Adrenal gland (tissue), 19 donors: ENCODE measurements at places on chromosomes 4 and X. TPM values are rescaled to one million over a fixed set of nuclear protein-coding genes. Genes with fewer than 3 reads are reported as not detected.

Gene ADH1A
- total RNA-seq: 1.5 TPM

- H3K4me3 ChIP-seq: no peak overlapping the region
- H3K4me1 ChIP-seq: no peaks in the 10 kb centered on the region
- H3K36me3 ChIP-seq: no peaks in the 10 kb centered on the region
- no peak overlapping the region for H3K27ac ChIP-seq
- no peak for DNase-seq
- no peaks in the 10 kb centered on the region for H3K27me3 ChIP-seq
Observed at GRCh38 chr4:153439831-153440230, 26.3 kb upstream of the TMEM131L start.

DNA sequence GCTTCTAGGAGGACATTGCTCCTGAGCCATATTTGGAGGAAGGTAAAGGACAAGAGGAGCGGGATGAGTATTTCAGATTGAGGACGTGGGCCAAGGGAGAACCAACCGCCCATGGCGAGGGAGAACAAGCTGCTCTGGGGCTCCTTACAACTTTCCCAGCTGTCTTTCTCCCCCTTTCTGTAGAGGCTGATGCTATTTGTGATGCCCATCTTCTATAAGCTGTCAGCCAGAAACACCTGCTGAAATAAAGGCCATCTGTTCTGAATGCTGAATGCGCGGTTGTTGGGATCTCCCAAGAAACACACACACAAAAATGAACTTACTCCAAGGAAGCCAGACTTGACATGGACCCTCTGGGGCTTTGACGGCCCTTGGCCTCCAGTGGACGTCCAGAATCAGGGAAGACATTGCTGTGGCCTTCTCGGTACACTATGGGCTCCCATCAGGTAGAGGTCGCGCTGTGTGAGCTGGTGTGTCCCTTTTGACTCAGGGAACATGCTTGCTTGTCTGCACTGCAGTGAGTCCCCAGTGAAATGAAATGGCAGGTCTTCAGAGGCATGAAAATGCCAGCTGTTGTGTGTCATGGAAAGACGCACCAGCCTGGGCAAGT is 30.9 kb downstream of the RWDD4 start:
- no peak overlapping the region for H3K4me3 ChIP-seq
- H3K27ac ChIP-seq: no peak overlapping the region
- H3K4me1 ChIP-seq: no peaks in the 10 kb centered on the region
- no peaks in the 10 kb centered on the region for H3K27me3 ChIP-seq

DNA sequence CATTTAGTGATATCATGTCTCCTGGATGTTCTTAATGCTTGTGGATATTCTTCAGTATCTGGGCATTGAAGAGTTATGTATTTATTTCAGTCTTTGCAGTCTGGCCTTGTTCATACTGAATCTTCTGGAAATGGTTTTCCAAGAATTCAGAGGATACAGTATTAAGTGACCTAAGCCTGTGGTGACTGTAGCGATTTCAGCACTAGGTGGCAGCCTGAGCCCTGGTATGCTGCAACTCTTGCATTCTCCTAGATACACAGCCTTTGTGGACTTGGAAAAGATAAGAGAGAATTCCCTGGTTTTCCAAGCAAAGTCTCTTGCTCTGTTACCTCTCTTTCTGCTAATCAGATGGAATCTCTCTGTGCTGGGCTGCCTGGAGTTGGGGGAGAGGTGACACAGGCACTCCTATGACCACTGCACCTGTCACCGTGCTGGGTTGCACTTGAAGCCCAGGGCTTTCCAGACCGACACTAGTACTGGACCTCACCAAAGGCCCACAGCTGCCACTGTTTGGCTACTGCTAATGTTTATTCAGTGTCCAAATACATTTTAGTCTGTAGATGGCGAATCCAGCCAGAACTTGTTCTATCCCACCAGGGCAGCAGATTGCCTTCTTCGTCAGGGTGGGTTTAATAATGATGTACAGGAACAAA is 19.3 kb upstream of the SPIN2A start:
- no peak overlapping the region for H3K4me3 ChIP-seq
- no peak overlapping the region for H3K27ac ChIP-seq
- no peaks in the 10 kb centered on the region for H3K36me3 ChIP-seq
- H3K4me1 ChIP-seq: no peaks in the 10 kb centered on the region
- DNase-seq: peak; percentile 49
- no peaks in the 10 kb centered on the region for H3K27me3 ChIP-seq

Gene FDCSP
- total RNA-seq: not detected

DNA sequence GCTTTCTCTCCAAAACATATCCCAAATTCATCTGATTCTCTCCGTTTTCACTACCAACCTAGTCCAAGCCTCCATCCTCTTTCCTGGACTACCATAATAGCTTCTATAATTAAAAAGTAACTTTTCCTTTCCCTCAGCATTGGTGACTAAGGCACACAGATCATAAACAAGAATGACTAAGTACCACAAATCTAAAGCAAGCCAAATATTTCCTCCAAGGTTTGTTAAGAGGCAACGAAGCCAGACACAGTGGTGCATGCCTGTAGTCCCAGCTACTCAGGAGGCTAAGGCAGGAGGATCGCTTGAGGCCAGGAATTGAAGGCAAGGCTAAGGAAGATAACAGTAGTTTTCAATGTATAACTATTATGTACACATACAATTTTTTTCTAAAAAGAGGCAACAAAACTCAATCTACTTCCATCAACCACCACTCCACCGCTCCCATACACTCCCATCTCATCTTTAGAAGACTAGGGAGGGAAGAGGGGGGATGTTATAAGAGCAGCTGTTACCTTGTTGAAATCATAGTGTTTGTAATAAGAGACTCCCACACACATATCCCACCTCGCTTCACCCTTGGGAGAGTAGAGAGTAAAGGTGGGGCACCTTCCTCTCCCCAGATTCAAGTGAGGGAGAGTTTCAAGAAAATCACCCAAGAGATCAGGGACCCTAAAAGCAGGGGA is 4.2 kb upstream of the JCHAIN start:
- no peaks in the 10 kb centered on the region for H3K27me3 ChIP-seq
- H3K27ac ChIP-seq: no peak overlapping the region
- no peaks in the 10 kb centered on the region for H3K36me3 ChIP-seq
- no peaks in the 10 kb centered on the region for H3K4me1 ChIP-seq
- no peak overlapping the region for H3K4me3 ChIP-seq

- no peak overlapping the region for H3K4me3 ChIP-seq
- no peak for DNase-seq
- H3K36me3 ChIP-seq: no peaks in the 10 kb centered on the region
- peaks cover 8% of the 10 kb centered on the region for H3K4me1 ChIP-seq
- no peaks in the 10 kb centered on the region for H3K27me3 ChIP-seq
Observed at GRCh38 chr4:119493419-119493818, 135.2 kb downstream of the PDE5A start.

- H3K27me3 ChIP-seq: no peaks in the 10 kb centered on the region
- H3K36me3 ChIP-seq: no peaks in the 10 kb centered on the region
- DNase-seq: no peak
- no peak overlapping the region for H3K27ac ChIP-seq
- no peak overlapping the region for H3K4me3 ChIP-seq
Observed at GRCh38 chr4:177041356-177041755, 248.6 kb upstream of the VEGFC start.

- H3K4me1 ChIP-seq: peaks cover 10% of the 10 kb centered on the region
- H3K36me3 ChIP-seq: peaks cover 1% of the 10 kb centered on the region
- no peak overlapping the region for H3K4me3 ChIP-seq
- H3K27me3 ChIP-seq: no peaks in the 10 kb centered on the region
- peak overlapping the region; percentile 24 for H3K27ac ChIP-seq
- DNase-seq: no peak
Observed at GRCh38 chrX:155068165-155068564, 2.8 kb downstream of the CMC4 start.

GRCh38 chr4:95107004-95107403 is 349.2 kb downstream of the BMPR1B start:
- no peak overlapping the region for H3K27ac ChIP-seq
- H3K27me3 ChIP-seq: no peaks in the 10 kb centered on the region
- no peaks in the 10 kb centered on the region for H3K4me1 ChIP-seq
- no peak for DNase-seq

Gene CD38
- total RNA-seq: 10.3 TPM

GRCh38 chr4:120829113-120829831 is 93.3 kb downstream of the PRDM5 start:
- no peaks in the 10 kb centered on the region for H3K27me3 ChIP-seq
- H3K27ac ChIP-seq: no peak overlapping the region
- H3K4me1 ChIP-seq: peaks cover 3% of the 10 kb centered on the region
- no peak for DNase-seq
- H3K36me3 ChIP-seq: no peaks in the 10 kb centered on the region

Gene AGTR2
- 0.42 TPM for total RNA-seq

Gene MAGT1
- total RNA-seq: 41.1 TPM

Gene PABPC5
- total RNA-seq: 4.7 TPM

GRCh38 chr4:41656572-41657520 is 91.7 kb downstream of the PHOX2B start:
- no peak overlapping the region for H3K4me3 ChIP-seq
- H3K27me3 ChIP-seq: no peaks in the 10 kb centered on the region
- DNase-seq: no peak
- no peaks in the 10 kb centered on the region for H3K4me1 ChIP-seq
- H3K27ac ChIP-seq: no peak overlapping the region

- H3K4me3 ChIP-seq: no peak overlapping the region
- no peaks in the 10 kb centered on the region for H3K27me3 ChIP-seq
- no peak for DNase-seq
- H3K36me3 ChIP-seq: no peaks in the 10 kb centered on the region
Observed at GRCh38 chr4:142083264-142083663, 446.9 kb downstream of the IL15 start.

Gene FAT1
- 9.6 TPM for total RNA-seq

Gene ZCCHC18
- 0.78 TPM for total RNA-seq
